ENCODE measurements at places on chromosomes 6 and 20.

- no peak for DNase-seq
Measured at GRCh38 chr20:11376420-11376819, 541.3 kb upstream of the BTBD3 start.

GRCh38 chr6:15985379-15985959 is 143.4 kb upstream of the MYLIP start:
- no peak for DNase-seq

GRCh38 chr6:119148098-119148824 is 69.8 kb upstream of the FAM184A start:
- DNase-seq = peak; percentile 74

GRCh38 chr20:20624914-20625313 is 87.5 kb downstream of the RALGAPA2 start:
- no peak for DNase-seq

- DNase-seq = peak; percentile 95
Measured at GRCh38 chr6:106746652-106747051, 117.3 kb downstream of the QRSL1 start.
